Mammary epithelial cell (primary cell): ENCODE measurements at places on chromosomes 5 and 9.
A peak's percentile ranks its signal among the peaks of the same experiment; 100 is the strongest.

GRCh38 chr5:150137997-150138396, 17.6 kb downstream of the PDGFRB start:
- DNase-seq, result no peak

GRCh38 chr5:54081415-54081814, 229.0 kb downstream of the ARL15 start:
- no peak for DNase-seq

DNA sequence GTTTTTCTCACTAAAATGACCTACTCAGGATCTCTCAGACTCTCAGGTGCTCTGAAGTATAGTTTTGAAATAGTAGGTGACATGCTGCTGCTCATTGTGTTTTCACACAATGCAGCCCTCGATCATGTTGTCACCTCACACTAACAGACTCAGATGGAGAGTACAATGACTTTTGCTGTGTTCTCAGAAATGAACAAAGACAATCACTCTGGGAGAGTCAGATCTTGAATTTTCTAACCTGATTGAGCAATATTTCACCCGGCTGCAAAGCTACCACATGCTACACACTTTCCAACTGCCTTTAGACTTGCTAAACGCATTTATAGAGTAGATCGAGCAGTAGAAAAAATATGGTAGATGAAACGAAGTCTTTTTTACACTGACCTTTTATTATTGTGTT, 113.4 kb downstream of the ST8SIA4 start:
- no peak for DNase-seq

GRCh38 chr5:41151564-41151963, 61.8 kb downstream of the C6 start:
- no peak for DNase-seq

DNA sequence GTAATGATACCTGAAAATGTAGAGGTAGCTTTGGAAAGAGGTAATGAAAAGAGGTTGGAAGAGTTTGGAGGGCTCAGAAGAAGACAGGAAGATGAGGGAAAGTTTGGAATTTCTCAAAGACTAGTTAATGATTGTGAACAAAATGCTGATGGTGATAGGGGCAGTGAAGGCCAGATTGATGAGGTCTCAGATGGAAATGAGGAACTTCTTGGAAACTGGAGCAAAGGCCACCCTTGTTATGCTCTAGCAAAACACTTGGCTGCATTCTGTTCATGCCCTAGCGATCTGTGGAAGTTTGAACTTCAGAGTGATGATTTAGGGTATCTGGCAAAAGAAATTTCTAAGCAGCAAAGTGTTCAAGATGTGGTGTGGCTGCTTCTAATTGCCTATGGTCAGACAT, 161.2 kb upstream of the SPEF2 start:
- DNase-seq, result no peak

- no peak for DNase-seq
Measured at GRCh38 chr9:105670315-105670714, 8.1 kb downstream of the TAL2 start.

DNA sequence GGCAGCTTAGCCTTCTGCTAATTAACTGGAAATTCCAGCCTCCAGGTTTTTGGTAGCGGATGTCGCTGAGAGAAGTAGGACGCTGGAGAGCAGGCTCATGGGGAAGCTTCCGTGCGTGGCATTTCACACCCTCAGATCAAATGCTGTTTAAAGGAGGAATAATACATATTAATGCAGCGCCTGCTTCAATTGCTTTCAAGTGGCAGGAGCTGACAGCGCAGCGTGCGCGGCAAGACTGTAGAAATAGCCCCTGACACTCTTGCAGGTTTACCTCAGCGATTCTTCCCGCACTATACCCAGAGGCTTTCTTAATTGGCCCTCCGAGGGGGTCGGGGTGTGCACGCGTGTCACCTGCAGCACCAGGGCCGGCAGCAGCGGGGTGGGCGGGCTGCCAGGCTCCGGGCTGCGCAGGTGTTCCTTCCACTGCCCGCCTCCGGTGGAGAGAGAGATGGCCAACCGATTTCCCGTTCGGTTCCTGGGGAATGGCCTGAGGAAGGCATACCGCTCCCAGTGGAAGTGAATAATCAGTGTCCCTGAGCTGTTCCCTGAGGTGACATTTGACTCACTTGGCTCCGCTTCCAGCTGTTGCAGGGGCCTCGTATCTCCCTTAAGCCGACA, 427.9 kb downstream of the KCTD16 start:
- DNase-seq, result no peak

GRCh38 chr5:36502608-36503007, 103.8 kb upstream of the SLC1A3 start:
- DNase-seq, result peak; percentile 77

DNA sequence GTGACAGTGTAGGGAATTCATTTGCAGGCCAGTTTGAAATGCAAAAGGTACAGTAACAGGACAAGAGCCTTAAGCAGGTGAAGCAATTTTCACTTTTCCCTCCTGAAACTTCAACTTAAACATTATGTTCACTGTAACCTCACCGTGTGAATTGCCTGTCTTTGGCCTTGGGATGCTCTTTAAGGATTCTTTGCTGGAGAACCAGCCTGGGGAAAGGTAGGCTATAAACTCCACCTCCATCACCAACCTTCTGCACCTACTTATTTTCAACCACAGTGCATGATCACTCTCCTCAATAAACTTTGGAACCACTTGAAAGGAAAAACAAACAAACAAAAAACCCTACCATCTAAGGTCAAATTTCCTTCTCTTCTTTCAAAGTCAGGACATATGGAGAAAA, 300.5 kb downstream of the TLE1 start:
- no peak for DNase-seq

DNA sequence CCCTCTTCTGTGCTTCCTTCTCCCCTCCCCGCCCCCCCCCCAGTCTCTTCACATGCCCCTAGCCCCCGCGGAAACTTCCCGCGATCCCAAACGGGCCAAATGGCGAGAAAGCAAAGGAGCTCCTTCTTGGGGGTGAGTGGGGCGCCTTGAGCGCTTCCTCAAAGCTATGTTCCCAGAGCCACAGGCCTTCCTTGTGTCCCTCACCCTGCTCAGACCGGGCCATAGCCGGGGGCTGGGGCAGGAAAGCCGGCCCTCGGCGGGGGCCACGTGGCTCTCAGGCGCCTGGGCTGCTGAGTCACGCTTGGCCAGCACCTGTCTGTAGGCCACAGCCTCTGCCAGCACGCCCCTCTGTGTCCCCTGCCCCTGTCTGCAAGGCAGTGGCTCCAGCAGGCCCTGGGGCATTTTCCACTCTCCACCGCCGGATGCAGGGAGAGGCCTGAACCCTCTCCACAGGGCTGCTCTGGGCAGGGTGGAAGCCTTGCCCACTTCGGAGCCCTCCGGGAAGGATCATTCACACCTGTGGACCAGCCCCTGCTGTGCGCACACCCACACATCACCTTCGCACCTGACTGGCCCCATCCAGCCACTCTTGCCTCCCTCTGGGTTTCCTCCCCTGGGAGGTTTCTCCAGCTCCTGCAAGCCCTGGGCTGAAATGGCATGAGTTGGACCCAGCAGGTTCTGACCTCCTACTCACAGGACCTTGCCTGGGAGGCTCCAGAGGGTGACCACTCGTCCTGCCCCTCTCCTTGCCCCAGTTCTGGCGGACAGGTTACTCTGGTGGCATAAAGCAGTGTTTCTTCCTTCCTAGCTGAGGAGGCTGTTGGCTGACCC, 1.2 kb upstream of the SQSTM1 start:
- DNase-seq, result peak; percentile 52

DNA sequence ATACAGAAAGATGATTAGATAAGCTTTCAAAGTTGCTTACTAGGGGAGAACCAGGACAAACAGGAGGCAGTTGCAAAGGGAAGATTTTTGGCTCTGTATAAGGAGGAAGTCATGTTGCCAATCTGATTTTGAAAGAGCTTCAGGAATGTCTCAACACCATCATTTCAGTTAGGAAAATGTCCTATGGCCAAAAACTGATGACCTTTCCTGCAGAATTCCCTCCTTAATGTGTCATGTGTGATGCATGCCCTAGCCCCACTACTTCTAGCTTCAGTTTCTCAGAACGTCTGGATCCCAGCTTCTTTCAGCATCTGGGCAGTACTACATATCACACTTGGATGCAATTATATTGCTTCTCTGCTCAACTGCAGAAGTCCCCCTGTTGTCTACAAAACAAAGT, 211.5 kb upstream of the NREP start:
- DNase-seq, result no peak

DNA sequence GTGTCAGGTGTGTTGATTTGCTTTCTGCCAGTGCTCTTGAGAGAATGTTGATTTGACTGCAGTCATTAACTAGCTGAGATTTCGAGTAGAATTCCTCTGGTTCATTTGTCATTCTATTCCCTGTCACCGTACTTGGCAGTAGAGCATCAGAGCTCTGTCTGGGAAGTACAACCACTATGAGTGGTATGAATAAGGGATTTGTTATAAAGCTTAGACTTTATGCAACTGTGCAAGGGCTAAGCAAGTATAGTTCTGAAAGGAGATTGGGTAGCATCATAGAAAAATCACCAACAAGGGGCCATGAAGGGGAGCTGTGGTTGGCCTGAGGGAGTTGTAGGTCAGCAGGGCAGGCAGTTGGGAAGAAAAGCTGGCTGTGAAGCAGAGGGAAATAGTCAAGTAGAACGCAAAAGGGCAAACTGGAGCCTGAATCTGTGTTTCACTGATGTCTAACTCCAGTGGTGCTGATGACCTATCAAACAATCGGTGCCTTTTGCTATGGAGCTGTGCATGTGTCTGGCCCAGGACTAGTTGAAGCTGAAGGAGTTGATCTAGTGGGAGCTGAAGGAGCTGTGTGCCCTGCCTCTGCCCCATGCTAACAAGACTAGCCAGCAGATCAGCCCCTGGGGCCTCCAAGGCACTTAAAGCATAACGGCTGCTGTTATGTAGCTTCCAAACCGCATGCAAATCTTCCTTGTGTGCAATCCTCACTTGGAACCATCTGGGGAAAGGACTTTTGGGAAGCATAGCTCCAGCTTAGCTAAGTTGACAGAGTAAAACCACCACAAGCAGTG, 110.0 kb downstream of the SLC28A3 start:
- DNase-seq, result no peak

DNA sequence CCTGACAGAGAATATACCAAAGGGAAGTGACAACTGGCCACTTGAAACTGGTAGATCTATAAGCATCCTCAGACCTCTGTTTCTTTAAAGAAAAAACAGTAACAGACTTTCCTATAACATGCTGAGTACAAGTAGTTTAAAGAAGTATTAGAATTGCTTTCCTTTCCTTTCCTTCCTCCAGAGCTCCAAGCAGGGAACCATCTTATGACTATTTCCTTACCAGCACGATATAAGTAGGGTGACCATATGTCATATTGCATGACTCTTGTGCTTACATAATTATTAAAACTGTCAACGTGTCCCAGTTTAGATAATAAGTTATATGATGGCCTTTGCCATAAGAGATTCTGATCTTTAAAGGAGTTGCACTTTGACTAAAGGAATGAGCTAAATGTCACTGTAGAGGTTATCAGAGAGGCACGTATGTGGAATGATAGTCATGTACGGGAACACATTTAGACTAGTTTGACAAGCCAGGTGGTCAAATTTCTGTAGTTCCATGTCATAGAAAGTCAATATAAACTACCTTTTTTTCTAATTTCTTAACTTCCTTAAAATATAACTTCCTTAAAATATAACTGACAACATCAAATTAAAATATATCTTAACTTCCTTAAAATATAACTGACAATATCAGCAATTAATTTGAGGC, 212.7 kb upstream of the CD180 start:
- no peak for DNase-seq

DNA sequence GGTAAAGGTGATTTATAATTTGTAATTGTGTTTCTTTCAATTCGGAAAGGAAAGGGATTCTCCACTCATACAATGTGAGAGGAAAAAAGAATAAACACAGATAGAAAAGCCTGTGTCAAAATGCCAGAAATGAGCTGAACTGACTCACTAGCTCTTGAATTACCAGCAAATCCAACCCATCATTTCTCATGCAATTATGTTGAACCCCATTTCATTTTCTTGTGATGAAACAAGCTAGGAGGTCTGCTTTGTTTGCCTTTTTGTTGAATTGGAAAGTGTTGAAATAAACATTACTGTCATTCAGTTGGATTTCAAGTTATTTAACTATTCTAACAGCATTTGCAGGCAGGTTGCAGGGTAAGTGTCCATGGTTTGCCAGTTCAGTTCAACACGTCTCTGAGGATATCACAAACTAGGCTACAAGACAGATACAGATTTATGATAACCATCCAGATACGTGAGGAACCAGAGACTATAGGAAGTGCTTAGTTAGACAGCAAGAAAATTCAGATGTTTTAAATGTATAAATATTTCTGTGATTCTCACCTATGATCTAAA, 547.2 kb downstream of the MAT2B start:
- no peak for DNase-seq

DNA sequence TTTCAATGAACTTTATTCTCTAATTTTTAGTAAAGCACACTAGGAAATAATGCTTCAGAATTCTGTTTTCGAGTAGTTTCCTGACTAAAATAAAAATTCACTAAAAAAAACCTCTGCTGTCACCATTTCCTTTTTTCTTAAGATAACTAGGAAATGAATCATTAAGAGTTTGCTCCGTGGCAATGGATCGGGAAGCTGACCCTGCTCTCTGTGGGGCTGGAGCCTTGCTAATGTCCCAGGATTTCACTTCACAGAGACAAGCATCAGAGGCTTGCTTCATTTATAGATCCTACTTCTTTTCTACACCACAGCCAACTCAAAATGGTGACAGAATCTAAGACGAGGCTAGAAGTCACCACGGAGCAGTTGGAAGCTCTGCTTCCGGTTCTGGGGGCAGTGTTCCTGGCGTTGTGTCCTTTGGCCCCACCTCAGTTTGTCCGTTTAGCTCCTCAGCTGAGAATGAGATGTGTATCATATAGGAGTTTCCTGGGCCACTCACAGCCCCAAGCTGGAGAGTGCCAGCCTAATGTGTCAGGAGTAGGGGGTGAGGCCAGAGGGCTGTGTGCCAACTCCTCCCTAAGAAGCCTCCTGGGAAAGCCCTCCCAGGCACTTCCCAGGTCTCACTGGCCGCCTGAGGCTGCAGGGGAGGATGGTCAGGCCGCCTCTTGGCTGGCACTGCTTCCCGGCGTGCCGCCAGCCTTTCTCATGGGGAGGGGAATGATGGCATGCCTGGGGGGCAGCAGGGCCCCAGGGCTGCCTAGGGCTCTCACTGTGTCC, 19.6 kb downstream of the TENT4A start:
- DNase-seq, result peak; percentile 58

DNA sequence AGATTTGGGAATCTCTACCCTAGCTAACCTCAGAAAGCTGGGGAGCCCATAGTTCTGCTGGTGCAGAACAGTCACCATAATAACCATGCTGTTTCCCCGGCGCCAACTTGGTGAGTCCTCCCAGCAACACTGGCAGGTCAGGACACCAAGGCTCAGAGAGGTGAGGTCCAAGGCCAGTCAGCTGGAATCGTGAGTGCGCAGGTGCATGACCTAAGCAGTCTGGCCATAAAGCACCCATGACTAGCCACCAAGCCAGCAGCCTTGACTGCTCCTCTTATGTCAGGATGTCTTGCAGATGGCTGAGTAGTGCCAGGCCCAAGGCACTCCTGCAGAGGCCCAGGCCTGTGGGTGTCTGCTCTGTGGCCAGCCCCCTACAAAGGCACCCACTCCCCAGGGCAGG, 2.6 kb downstream of the RNF44 start:
- no peak for DNase-seq

DNA sequence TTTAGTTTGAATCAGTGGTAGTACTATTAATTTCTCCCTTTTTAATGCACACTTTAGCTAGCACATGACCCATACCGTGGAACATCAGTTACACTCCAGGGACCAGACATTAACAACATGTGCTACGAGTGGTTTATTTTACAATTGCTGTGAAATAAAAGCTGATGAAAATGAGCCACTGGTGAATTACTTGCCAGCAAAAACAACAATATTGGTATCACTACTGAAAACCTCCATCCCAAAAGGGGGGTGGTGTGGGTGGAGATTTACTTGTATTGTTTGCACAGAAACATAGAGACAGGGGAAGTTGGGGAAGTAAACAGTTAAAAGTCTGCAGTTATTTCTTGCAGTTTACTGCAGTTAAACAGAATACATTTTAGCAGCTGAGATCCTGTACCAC, 369.6 kb upstream of the GRAMD2B start:
- no peak for DNase-seq
